Stimulated activated CD4-positive, alpha-beta T cell treated with anti-CD3 and anti-CD28 coated beads, TNF-alpha, amount 100 ng/mL, for 48 hours (primary cell): ENCODE measurements at places on chromosomes 7 and 10.

DNA sequence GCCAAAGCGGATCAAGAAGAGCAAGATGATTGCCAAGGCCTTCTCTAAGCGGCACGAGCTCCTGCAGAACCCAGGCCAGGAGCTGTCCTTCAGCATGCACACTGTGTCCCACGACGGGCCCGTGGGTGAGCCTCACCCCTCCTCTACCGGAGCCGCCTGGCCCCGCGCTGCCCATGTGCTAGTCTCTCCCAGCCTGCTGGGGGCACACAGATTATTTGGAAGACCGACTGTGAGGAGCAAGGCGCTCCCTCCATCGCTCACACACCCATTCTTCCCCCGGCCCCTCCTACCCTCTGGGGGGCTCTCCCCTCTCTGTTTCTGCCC, 13.9 kb upstream of the AHCYL2 start:
- no peak for DNase-seq

GRCh38 chr10:28304032-28304571, 1.2 kb upstream of the MPP7 start:
- DNase-seq: no peak

- no peak for DNase-seq
Measured at GRCh38 chr7:30849565-30849964, 62.1 kb upstream of the AQP1 start.

- DNase-seq: no peak
Measured at GRCh38 chr7:20395104-20395503, 64.4 kb downstream of the ITGB8 start.

DNA sequence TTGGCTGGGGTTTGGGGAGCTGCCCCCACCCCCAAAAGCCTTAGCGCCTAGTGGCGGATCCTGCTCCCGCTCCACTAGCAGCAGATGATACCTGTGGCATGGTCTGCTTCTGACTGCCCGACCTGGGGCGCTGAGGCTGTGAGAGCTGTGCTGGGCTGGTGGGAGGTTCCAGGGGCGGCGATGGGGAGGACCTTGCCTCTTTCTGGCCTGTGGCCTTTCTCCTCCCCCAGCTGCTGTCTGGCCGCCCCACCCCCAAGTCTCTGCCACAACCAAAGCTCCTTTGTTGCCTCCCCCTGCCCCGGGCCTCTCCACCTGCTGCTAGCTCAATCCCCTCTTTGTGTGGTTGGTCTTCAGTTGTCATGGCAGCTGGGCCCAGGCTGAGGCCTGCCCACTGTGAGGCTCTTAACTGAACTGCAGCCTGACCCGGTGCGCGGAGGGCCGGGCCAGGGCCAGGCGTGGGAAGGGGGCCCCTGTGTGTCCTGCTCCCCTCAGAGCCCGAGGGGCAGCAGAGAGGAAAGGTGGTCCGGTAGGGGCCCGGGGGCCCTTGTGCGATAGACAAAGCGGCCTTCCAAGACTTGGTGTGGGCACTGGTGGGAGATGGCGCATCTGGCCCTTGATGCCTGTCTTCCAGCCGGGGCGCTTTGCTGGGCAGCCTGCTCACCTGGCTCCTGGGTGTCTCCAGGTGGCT, 4.7 kb downstream of the ZNF775 start:
- DNase-seq: no peak

- DNase-seq: no peak
Measured at GRCh38 chr10:106563384-106563783, 601.1 kb downstream of the SORCS1 start.
